ENCODE measurements at places on chromosomes 3 and 15.
A peak's percentile ranks its signal among the peaks of the same experiment; 100 is the strongest.

DNA sequence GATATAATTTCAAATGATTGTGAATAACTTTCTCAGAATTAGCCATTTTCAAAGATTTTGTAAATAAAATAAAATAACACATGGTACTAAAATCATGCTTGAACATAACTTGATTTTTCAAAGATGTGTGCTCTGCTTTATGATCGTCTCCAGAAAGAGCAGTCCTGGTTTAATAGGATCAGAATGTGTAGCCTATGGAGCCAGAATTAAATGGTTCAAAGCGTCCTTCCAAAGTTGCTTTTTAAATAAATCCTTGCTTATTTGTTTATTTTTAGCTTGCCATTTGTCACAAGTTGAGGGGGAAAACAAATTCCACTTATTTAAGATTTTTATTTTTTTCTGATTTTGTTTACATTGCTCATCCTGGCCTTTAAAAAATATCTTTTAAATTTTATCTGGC is 123.7 kb upstream of the SPRED1 start:
- DNase-seq: no peak

DNA sequence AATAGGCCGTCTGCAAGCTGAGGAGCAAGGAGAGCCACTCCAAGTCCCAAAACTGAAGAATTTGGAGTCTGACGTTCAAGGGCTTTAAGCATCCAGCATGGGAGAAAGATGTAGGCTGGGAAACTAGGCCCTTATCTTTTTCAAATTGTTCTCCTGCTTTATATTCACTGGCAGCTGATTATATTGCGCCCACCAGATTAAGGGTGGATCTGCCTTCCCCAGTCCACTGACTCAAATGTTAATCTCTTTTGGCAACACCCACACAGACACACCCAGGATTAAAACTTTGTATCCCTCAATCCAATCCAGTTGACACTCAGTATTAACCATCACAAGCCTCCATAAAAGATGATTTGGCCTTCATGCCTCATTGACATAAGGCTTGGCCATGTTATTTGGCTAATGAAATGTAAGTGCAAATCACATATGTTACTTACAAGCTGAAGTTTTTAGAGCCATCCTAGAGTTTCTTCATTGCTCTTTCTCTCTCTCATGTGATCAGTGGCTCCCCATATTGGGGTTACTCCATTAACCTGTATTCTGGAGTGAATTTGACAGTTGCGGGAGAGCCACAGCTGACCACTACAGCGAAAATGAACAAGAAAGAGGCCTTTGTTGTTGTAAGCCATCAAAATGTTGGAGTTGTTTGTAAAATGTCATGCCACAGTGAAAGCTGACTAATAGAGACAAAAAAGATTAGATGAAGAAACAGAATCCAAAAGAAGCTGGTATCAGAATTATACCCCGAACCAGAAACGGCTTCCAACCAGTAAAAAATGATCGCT is 61.7 kb downstream of the GBE1 start:
- no peak for DNase-seq

DNA sequence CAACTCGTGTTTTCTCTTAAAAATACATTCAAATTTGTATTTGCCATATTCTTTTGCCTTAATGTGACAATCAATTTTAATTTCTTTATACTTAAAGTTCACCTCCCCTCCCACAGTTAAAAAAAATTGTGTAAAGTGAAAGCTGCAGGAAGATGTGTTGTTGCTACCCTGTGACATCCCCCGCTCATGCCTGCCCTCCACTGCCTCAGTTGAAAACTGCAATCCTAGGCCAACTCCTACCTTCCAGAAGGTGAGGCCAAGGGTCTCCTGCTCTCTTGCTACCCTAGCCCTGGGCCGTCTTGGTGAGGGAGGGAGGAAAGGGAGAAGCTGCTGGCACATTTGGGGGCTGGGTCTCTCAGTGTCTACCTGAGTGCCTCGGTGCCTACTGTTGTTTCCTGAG is 57.0 kb upstream of the CMTM7 start:
- peak; percentile 14 for DNase-seq

GRCh38 chr3:194148383-194148782 is 12.4 kb downstream of the HES1 start:
- DNase-seq: no peak

DNA sequence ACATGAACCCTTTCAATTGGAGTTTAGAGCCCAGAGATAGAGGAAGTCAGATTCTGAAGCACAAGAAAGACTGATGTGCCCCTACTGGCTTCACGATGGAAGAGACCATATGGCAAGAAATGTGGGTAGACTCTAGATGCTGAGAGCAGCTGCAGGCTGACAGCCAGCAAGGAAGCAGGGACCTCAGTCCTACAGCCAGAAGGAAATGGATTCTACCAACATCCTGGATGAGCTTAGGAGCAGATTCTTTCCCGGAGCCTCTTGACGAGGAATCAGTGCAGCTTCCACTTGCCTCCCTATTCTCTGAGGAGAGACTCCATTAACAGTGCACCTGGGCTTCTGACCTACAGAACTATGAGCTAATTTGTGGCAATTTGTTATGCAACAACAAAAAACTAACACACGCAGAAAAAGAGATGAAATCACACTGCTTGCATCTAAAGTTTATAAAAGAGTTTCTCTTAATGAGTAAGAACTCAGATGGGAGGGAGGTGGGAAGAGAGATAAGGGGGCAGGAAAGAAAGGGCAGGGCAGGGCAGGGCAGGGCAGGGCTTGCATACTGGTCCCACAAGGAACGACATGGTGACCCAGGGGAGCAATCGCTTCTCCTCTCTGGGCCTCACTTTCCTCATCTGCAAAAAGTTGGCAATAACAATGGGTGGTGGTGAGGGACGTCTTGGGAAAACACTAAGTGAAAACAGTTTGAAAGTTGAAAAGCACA is 440.9 kb downstream of the FOXP1 start:
- no peak for DNase-seq

Measured in stimulated activated CD8-positive, alpha-beta memory T cell treated with anti-CD3 and anti-CD28 coated beads, Interleukin-7, amount 100 ng/mL, for 1 hour (primary cell).